Stimulated activated CD4-positive, alpha-beta T cell treated with anti-CD3 and anti-CD28 coated beads, TNF-alpha, amount 100 ng/mL, for 1 hour (primary cell): ENCODE measurements at places on chromosomes 7 and 10.

DNA sequence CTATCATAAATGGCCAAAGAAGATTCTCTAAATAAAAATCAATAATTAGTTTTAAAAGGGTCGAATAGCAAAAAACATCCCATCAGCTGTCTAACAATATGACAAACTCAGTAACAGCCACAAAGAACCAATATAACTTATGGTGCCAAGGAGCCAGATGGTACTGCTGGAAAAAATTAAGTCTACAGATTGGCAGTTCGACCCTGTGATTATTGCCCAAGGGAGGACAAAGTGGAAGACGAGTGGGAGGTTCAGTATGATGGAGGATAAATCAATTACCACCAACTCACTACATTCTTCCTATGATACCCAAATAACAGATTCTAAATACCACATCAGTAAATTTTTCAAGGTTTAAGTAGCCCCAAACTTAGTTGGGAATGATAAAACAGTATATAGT is 49.0 kb downstream of the SKAP2 start:
- no peak for DNase-seq

DNA sequence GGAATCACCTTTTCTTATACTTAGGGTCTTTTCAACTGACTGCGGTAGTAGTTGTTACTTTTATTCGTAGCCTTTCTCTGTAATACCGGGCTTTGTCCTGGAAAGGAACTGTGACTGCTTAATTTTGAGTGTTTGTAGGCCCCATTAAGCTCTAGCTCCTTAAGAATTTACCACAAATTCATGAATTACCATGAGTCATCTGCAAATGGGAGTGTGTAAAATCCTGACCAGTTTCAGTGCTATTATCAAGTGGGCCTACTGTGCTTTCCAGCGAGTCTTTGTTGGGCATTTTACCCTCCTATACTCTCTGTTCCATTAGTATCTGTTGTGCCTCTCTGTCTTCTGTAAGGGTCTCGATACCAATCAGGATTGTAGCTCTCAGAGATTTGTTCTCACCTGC is 49.7 kb downstream of the ZMYND11 start:
- DNase-seq, result no peak

- no peak for DNase-seq
Observed at GRCh38 chr7:112781558-112781957, 8.6 kb downstream of the TMEM168 start.

- no peak for DNase-seq
Observed at GRCh38 chr7:76428868-76429805, 4.4 kb downstream of the ZP3 start.

- DNase-seq, result no peak
Observed at GRCh38 chr7:47502240-47502877, 79.6 kb downstream of the TNS3 start.
